Erythroblast (primary cell): ENCODE measurements at places on chromosomes 7 and 10.

DNA sequence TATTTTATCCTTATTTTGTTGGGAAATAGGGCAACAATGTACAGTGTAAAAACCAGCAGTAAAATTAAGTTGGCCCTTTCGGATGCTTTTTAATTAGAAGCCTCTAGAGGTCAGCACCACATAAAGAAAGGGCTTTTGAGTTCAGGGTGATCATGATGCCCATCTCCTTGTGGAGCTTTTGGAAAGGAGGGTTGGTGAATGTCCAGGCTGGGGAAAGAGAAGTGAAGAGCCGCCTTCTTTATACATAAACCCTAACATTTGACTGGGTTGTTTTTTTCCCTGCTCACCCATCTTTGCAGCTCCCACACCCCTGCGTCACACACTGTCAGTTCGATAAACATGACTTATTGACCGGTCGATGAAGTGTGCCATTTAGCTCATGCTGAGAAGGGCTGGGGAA, 29.8 kb downstream of the MTURN start:
- peak; percentile 61 for DNase-seq

DNA sequence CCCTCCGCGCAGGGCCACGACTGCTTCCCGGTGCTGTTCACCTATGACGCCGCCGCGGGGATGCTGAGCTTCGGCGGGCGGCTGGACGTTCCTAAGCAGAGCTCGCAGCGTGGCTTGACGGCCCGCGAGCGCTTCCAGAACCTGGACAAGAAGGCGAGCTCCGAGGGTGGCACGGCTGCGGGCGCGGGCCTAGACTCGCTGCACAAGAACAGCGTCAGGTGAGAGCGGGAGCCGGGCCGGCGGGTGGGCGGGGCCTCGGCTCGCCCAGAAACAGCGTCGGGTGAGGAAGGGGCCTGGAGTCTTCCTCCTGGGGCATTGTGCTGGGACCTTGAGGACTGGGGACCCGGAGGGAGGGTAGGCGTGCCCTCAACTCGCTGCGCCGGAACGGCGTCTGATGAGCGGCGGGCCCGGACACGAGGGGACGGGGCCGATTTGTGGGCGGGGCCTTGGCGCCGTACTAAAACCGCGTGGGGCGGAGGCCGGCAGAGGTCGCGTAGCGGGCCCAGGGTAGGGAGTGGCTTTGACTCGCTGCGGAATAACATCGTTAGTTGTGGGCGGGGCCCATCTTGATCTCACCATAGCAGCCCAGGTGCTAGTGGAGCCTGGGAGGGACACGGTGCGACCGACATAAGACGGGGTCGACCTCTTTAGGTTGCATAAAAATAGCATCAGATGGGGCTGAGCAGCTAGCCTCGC, 15.6 kb downstream of the PDAP1 start:
- DNase-seq, result peak; percentile 81

- no peak for DNase-seq
These were observed 108.7 kb downstream of the DIP2C start for GRCh38 chr10:580778-581177.

DNA sequence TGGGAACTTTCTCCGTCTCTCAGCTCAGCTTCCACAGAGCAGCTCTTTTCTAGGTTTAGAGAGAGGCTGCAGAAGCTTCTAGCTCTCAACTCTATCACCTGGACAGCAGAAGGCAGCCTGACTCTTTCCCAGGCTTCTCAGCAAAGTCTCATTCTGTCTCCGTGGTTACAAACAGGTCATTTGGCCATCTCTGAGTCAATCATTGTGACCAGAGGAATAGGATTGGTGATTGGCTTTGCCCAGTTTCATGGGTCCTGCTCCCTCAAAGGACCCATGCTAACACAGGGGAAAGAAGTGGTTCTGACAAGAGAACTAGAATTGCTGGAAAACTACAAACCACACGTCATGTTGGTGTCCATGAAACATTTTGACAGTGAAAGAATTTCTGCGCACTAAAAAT, 43.6 kb downstream of the PRR15 start:
- DNase-seq, result no peak

DNA sequence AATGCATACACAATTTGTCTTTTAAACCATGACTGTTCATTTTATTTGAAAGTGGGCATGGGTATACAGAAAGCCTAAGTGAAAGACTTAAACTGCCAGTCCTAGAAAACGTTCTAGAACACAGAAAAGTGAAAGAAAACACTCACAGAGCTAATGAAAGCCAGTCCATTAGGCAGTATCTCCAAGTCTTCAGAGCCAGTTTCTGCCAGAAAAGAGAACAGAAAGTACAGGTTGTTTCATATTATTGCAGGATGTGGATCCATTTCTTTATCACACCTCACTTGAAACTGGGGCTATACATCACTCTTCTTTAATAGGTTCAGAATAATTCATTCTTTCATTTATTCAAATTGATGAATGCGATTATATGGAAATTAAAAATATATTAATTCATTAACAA, 7.7 kb downstream of the PON1 start:
- DNase-seq, result no peak

DNA sequence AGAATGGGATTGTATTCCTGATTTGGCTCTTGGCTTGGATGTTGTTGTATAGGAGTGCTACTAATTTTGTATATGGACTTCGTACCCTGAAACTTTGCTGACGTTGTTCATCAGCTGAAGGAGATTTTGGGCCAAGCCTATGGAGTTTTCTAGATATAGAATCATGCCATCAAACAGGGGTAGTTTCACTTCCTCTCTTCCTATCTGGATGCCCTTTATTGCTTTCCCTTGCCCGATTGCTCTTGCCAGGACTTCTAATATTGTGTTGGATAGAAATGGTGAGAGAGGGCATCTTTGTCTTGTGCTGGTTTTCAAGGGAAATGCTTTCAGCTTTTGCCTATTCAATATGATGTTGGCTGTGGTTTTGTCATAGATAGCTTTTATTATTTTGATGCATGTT, 92.3 kb downstream of the CCDC7 start:
- DNase-seq, result no peak

- DNase-seq, result peak; percentile 77
These were observed 12.8 kb downstream of the ZMIZ2 start for GRCh38 chr7:44761207-44762161.

DNA sequence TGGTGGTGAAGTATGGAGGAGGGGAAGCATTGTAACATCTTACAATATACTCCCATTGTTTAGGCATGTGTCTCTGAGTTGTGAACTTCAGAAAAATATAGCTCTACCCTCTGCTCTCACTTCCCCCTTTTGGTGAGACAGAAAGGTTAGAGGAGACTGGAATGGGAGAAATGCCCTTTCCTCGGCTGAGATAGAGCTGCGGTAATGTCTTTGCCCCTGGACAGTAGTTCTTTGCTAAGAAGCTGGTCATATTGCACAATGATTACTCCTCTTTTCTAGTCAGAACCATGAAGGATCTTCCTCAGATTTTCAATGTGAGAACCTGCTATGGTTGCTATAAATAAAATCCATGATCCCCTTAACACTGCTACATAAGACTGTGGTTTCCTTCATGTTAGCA, 171.0 kb downstream of the SEM1 start:
- no peak for DNase-seq

GRCh38 chr10:71531485-71532446, 135.0 kb downstream of the CDH23 start:
- DNase-seq, result no peak

GRCh38 chr10:60502621-60503020, 112.9 kb upstream of the ANK3 start:
- DNase-seq, result no peak

GRCh38 chr10:58291538-58292174, 22.7 kb downstream of the CISD1 start:
- DNase-seq, result peak; percentile 68

- no peak for DNase-seq
These were observed 51.3 kb upstream of the FAM3C start for GRCh38 chr7:121447243-121447910.

- no peak for DNase-seq
These were observed 129.3 kb downstream of the GFRA1 start for GRCh38 chr10:116143673-116144222.
